ENCODE measurements at places on chromosomes 1 and 21.

DNA sequence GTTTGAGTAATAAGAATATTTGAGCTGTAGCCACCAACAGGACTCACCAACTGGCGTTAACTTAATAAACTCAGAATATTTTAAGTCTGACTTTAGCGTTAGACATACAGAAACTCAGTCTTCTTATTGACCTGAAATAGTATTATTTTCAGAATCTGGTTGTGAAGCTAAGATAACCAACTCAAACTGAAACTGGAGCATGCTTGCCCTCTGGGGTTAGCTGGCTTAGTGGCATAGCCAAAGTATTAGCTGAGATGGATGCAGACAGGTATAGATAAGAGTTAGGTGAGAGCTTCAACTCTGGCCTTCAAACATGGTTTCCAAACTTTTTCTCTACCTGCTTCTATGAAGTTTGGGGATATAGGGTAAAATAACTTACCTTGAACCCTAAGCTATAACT lies 40.5 kb downstream of the AMY1C start:
- DNase-seq, result no peak

- no peak for DNase-seq
Measured at GRCh38 chr21:38925478-38925877, 119.7 kb downstream of the ETS2 start.

- DNase-seq, result no peak
Measured at GRCh38 chr1:72412286-72412685, 129.9 kb upstream of the NEGR1 start.

DNA sequence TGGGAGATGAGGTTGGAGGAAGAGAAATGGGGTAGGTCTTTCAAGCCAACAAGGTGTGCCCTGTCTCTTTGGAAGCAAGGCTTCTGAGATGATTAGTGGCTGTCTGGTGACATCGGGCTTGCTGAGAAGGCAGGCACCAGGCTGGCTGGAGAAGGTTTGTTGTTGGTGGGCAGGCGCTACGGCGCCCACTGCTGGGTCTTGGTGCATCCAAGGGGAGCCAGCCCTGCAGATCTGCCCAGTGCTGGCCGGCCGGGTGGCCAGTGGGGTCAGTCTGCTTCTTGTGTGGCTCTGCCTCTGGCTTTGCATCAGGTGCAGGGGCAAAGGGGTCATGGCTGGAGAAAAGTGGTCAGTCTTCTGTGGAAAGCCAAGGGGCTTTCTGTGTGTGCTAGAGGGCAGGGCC lies 126.2 kb downstream of the TLR5 start:
- no peak for DNase-seq

DNA sequence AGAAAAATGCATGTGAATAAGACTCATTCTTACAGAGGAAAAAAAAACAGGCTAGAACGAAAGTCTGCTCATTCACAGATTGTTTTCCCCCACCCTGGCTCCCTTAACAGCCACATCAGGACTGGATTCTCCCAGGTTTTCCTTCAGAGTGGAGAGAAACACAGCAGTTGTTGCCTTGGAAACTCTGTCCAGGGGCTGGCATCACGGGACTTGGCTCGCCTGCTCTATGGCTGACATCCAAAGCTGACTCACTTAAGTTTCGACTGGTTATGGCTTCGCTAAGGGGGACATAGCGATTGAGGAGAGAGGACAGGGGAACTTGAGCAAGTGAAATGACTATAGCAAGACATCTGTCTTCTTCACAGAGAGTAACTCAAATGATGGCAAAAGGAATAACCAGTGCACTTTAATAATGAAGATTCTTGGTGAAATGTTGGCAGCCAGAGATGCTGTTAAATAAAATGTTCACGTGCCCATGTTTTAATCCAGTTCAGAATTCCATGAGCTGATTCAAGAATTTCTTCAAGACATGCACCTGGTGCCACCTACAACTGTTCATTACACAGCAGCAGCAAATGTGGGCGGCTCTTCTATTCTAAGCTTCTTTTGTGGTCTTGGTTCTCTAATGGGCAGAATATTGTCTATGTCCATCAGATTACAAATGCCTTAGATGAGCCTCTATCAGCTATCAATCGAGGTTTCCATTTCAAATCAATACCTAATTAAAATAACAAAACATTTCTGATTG lies 21.8 kb downstream of the MIS18A start:
- peak; percentile 92 for DNase-seq

DNA sequence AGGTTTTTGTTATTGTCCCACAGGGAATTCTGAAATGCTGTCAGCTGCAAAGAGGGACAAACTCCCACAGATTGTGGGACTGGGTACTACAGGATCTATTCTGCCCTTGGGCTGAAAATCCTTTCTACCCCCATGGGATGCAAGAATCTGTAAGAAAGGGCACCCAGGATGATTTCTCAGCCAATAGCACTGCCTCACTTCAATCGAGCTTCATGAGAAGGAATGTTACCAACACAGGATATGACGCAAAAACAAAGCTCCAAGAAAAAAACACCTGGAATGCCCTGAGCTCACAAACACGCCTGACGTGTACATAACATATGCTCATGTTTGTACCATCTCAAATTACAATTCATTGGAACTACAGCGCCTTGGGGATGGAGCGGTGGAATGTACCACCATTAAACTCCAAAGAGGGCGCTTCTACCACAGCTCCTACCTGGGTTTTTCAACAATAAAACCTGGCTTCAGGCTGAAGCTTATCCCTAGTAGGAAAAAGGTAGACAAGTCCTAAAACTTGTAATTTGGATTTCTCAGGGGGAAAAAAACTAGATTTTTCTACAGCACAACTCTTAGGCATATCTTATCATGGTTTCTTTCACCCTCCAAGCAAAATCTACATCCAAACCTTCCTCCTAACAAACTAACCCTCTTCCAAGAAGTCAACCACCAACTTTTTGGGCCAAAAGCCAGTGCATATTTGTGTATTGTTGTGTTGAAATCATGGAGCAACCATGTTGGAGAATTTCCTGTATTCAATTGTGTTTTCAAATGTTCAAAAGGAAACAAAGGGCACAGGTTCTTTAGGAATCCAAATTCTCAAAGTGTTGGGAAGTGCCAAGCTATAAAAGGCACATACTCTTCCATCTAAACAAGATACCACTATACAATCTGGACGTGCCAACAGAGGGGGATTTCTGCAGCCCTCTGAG lies 78.9 kb downstream of the TGFBR3 start:
- no peak for DNase-seq

- no peak for DNase-seq
Measured at GRCh38 chr1:116880917-116881316, 28.8 kb upstream of the PTGFRN start.

GRCh38 chr1:236240675-236241074 lies 41.1 kb downstream of the ERO1B start:
- no peak for DNase-seq

GRCh38 chr1:52629667-52630066 lies 3.3 kb upstream of the SHISAL2A start:
- no peak for DNase-seq

- no peak for DNase-seq
Measured at GRCh38 chr1:54996359-54996868, 2.3 kb upstream of the BSND start.

DNA sequence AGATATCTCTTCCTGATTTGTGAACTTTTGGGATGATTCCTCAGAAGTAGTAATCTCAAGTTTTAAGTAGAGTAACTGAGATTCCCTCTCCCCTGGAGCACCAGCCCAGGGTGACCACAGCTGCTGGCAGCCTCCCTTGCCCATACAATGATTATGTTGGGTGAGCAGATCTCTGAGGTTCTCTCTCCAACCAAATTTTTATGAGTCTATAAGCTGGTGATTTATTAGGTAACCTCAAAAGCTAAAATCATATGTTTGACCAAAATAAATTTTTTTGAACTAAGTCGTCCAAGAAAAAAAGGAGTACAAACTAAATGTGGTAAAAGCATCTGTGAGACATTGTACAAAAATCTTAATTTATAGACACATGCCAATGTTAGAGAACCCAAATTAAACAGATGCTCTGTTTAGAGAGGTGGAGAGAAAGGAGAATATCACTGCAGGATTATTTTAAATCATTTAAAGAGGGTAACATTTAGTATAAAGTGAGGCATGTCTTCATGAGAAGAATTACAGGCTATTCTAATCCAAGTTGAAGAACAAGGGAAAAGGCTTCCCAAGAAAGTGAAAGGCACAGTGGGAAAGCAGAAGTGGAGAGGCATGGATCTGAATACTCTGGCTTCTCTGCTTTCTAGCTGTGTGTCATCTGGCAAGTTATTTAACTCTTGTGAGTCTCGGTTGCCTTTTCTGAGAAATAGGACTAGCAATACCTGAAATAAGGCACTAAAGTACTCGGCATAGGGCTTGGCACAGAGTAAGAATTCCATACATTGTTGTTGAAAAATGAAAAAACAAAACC lies 2.5 kb downstream of the AKNAD1 start:
- DNase-seq, result no peak

GRCh38 chr1:114540272-114540671 lies 29.3 kb upstream of the TRIM33 start:
- DNase-seq, result no peak

GRCh38 chr1:195979646-195980045 lies 628.6 kb downstream of the KCNT2 start:
- no peak for DNase-seq

DNA sequence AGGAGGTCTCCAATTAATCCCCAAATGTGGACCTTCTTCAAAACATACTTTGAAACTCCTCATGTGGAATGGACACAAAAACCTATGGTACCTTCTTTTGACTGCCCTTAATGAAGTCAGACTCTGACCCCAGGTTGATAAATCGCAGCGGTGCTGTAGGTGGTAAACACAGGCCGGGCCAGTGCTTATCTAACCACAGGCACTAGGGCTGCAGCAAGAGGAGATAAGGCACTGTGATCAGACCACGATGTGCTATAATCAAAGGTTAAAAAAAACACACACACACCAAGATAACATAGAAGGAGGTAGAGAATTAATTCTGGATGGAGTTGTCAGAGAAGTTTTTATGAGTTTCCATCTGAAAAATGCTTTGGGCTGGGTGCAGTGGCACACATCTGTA lies 52.3 kb upstream of the SIPA1L2 start:
- DNase-seq, result no peak

- DNase-seq, result peak; percentile 10
Measured at GRCh38 chr1:248924696-248925532, 18.9 kb downstream of the PGBD2 start.
